Kidney capillary endothelial cell (primary cell): ENCODE measurements at places on chromosomes 13 and 19.

- DNase-seq, result peak; percentile 49
Measured at GRCh38 chr13:23020246-23020843, 160.4 kb upstream of the SGCG start.

DNA sequence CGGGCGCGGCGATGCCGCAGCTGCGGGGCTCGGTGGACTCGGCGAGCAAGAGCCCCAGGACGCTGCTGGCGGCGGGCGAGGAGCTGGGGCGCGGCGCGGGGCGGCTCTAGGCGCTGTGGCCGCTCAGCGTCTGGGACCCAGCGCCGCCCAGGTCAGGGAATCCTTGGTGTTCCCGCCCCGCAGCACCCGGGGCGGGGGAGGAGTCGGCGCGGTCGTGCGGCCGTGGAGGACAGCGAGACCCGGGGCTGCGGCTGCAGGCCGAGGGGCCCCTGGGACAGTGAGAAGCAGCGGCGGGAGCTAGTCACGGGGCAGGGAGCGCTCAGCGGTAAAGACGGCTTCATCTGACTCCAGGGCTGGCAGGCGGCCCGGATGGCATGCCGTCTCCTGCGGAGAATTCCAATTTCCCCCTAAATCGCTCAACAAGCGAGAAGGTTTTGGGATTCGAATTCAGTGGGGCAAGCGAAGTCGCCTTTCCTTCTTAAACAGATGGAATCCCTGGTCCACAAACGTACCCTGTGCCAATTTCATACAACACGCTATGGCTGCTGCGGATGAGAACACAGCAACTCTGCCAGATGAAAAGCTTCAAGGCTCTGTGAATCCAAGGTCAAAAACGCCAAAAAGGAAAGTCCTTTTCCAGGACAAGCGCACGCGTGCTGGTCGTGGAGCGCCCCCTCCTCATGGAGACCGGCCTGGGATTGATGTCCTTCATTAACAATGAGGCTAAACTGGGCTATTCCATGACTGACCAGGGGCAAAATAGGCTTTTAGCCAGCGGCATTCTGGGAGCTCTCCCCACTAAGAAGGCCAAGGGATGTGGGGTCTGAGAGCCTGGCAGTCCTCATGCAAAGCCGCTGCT lies 4.2 kb upstream of the ZSCAN4 start:
- peak; percentile 3 for DNase-seq

- no peak for DNase-seq
Measured at GRCh38 chr13:37685206-37685605, 86.6 kb upstream of the POSTN start.

GRCh38 chr19:2166741-2167738 lies 3.3 kb downstream of the DOT1L start:
- peak; percentile 91 for DNase-seq

- no peak for DNase-seq
Measured at GRCh38 chr13:90403330-90404082, 944.0 kb upstream of the MIR17HG start.
